ENCODE measurements at places on chromosomes 13 and 19. TPM values are rescaled to one million over a fixed set of nuclear protein-coding genes. Genes with fewer than 3 reads are reported as not detected.

Gene FOXA3
- polyA plus RNA-seq: 11.1 TPM

Gene ADGRL1
- 20.6 TPM for polyA plus RNA-seq

Gene ZNF507
- polyA plus RNA-seq: 7.4 TPM

Gene SLC25A15
- polyA plus RNA-seq: 7.3 TPM

Gene ZNF441
- polyA plus RNA-seq: 0.40 TPM

Gene KRTDAP
- 2.7 TPM for polyA plus RNA-seq

Gene LRRC25
- 0.14 TPM for polyA plus RNA-seq

Gene MTUS2
- 0.12 TPM for polyA plus RNA-seq

Gene ZNF577
- 11.2 TPM for polyA plus RNA-seq

Measured in GM23338 (cell line).